Midbrain (tissue), 1 donor: ENCODE measurements at places on chromosomes 4 and X.

DNA sequence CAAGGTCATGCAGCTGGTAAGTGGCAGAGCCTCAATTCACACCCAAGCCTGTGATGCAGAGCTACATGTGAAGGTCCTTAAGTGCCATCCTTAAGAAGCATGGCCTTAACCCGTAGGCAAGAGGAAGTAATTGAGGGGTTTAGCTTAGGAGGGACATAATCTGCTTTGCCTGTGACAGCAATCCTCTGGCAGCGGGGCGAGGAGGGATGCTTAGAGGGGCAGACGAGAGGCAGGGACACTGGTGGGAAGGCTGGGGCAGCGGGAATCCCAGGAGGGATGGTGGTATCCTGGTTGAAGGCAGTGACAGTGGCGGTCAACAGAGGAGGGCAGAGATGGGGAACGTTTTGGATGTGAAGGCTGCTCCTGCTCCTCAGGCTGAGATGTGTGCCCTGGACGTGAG is 88.1 kb downstream of the EFNB1 start:
- no peak for DNase-seq

GRCh38 chr4:153241295-153241694 is 37.1 kb downstream of the TRIM2 start:
- DNase-seq: no peak

GRCh38 chrX:150324919-150325318 is 38.2 kb upstream of the MAMLD1 start:
- no peak for DNase-seq

- no peak for DNase-seq
These were observed 69.0 kb downstream of the SLC16A2 start for GRCh38 chrX:74490247-74490646.

DNA sequence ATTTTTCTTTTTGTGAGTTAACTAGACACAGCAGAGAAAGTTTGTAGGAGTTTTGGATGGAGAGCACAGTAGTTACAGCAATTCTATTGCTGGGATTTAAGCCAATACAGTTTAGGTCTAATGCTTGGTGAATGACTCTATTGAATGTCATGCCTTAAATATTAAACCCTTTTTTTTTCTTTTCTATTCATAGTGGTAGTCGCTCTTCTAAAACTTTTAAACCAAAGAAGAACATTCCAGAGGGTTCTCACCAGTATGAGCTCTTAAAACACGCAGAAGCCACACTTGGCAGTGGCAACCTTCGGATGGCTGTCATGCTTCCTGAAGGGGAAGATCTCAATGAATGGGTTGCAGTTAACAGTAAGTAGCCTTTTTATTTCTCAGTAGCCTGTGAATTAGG is 34.8 kb upstream of the DCK start:
- no peak for DNase-seq

- no peak for DNase-seq
These were observed 166.9 kb upstream of the PCDH10 start for GRCh38 chr4:132982151-132982550.

DNA sequence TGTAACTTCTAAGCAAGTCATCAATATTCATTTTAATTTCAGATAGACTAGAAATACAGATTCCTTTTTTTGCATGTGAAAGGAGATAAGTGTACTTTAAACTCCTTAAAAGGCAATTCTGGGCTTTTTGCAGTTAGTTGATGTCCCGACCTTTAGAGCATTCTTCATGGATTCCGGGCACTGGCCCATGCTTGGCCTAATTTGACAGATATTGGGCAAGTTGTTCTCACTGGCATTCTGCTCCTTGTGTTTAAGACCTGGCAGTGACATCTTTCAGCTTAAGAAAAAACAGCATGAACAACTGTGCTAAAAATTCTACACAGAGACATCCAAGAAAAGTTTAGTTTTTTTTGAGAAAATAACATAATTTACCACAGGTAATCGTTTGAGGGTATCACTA is 1037.2 kb downstream of the PCDH18 start:
- DNase-seq: peak; percentile 40

- peak; percentile 27 for DNase-seq
These were observed at the start of the genes SATL1 and ZNF711 for GRCh38 chrX:85243761-85244449. SATL1 (minus strand) TSS chrX:85243779; CDS start chrX:85108968, 134,811 bp downstream. ZNF711 (plus strand) TSS chrX:85243991; CDS start chrX:85247573, 3,582 bp downstream.

DNA sequence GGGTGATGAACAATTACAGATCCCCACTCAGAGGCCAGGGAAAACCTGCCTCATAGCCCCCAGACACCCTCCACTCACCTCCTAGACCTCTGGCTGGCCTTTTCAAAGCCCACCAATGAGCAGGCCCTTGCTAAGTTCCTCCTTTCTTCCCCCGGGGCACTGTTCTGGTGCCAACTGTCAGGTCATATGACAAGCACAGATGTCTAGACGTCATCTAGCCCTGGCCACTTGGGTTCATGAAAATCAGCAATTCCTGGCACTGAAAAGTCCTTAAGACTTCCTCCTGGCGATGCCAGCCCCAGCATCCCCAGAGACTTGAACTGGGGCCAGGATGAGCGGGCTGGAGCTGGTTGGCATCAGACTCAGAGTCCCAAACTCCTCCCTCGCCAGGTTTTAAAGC is 115.6 kb upstream of the NALF2 start:
- no peak for DNase-seq

GRCh38 chr4:111434586-111434985 is 710.7 kb upstream of the FAM241A start:
- DNase-seq: no peak

- no peak for DNase-seq
These were observed 159.6 kb upstream of the PJA1 start for GRCh38 chrX:69324851-69325250.

DNA sequence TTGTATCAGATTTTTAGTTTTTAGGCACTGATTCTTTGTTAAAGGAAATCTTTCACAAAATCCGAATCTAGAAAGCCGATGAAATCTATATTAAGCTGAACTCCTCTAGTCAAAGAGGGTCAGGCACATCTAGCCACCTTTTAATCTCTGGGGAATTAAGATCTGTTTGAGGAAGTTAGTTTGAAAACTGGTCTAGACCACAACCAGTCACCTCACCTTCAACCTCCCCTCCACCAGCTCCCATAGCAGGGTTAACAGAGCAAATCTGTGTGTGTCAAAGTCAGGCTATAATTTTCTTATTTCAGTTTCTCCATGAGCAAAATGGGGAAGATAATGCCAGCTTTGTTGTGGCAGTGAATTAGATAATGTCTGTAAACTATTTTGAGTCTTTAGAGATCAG is 110.0 kb upstream of the IGFBP7 start:
- DNase-seq: no peak
